ENCODE measurements at places on chromosomes 6 and 20.
A peak's percentile ranks its signal among the peaks of the same experiment; 100 is the strongest.

- no peak for DNase-seq
These were observed 23.3 kb downstream of the KCNK15 start for GRCh38 chr20:44768854-44769480.

DNA sequence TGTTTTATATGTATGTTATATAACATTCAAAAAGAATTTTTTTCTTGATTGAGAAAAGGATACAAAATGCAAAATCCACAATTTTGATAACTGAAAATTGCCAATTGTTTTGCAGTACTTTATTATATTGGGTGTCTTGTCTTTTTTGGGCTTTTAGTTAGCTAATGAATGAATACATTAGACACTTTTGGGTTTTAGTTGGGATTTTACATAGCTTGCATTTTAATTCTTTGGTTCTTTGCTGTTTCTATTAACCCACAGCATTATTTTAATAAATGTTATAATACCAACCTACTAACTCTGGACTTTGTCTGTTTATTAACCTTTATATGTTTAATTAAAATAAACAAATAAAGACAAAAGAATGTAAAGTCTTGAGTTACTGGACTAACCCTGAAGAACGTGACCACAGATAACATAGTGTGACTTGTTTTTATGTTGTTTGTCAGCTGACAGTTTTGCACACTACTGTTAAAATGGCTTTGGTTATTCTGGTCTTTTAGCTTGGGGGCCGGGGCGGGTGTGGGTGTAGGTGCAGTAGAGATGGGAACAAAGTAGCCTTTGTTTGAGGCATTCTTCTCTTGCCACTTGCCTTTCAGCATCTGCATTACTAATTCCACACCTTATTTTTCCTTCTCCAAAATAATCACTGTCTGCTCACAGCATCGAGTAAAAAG, 159.1 kb downstream of the QKI start:
- no peak for DNase-seq

DNA sequence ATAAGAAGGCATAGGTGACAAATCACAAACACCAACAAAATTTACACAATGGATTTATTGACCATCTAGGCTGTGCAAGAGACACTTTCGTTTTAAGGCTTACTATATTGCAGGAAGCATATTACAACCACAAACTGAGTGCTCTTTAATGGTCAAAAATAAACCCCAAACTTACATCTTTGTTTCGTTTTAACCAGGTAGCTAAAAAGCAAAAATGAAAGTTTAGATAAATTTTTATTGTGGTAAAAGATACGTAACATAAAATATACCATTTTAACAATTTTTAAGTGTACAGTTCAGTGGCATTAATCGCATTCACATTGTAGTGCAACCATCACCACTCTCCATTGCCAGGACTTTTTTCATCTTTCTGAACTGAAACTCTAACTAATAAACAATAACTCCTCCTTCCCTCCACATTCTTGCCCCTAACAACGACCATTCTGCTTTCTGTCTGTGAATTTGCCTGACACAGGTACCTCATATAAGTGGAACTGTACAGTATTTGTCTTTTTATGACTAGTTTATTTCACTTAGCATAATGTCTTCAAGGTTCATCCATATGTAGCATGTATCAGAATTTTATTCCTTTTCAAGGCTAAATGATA, 32.3 kb upstream of the DUSP22 start:
- DNase-seq, result no peak

DNA sequence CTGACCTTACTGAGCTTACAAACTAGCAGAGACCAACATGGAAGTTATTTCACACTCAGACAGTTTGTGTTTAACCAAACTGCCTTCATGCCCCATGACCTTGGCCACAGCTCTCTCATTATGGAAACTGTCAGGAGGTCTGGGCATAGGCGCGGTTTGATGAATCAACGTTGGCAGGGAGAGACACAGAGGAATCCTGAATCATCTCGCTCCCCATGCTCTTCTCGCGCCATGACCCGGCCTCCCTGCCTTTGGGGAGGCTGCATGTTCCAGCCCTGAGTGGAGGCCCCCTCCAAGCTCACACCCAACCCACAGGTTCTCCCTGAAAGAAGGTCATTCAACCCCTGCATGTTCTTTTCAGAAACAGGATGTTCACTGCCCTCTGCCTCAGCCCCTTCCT, 15.9 kb upstream of the GDAP1L1 start:
- DNase-seq, result no peak

GRCh38 chr6:124872361-124873065, 89.7 kb upstream of the RNF217 start:
- no peak for DNase-seq

DNA sequence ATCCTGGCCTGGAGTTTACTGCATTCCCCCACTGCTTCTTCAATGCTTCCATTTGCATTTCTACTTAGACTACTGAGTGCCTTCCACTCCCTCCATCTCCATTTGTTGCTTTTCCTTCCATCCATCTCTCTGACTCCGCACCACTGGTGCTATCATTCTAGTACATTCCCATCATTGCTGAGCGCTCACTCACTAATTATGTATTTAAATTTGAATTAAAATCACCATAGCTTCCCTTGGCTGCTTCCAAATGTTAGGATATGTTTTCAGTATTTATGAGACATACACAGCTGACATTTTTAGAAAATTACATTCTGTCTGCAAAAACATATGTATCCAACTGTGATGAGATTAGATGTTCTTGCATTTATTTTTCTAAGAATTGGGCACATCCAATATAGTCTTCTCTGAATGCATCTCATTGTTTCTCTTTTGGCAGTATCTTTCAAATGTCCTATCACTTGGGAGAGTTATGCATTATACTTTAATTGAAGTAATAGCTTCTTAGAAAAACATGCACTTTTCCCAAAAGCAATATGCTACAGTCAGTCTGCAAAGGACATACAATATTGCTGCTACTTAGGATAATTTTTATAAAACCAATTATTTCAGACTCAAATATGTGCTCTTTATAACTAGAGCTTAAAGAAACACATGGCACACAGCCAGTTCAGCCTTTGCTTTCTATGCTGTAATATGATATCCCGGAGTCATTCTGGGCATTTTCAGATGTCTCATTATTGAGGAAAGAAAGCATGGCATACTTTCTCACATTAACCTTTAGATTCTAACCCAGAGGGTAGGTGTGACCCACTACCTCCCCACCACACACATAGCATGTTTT, 12.1 kb upstream of the COL21A1 start:
- DNase-seq, result no peak

DNA sequence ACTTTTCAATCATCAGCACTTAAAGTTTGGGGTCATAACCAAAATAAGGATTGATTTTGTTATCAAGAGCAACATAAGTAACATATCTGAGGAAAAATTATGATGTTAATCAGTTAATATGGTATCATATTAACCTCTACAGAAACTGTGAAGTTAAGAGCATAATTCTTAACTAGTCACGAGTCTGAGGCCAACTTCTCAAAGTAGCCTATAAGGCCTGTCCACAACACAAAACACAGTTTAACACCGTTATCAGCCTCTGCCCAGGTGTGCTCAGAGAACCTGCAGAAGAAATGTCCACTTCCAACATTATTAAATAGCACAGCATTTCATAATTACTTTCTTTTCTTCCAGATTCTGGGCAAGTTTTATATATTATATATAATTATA, 1.1 kb downstream of the STX7 start:
- peak; percentile 46 for DNase-seq

DNA sequence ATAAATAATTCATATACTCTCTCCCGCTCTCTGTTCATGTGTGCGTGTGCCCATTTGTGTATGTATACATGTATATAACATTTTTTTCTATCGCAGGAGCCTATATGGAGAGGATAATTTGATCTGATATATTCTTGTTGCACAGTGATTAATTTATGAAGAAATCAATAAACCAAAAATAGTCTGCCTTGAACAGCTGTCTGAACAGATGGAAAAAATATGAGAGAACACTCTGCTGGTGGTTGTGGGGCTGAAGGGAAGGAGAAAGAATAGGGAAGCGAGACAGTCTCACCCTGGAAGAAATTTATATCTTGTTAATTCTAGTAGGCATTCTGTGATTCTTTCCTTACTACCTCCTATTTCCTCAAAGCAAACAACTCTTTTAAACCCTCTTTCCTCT, 96.6 kb upstream of the B3GAT2 start:
- no peak for DNase-seq

GRCh38 chr20:3563548-3564177, 92.8 kb downstream of the ATRN start:
- DNase-seq, result peak; percentile 56

DNA sequence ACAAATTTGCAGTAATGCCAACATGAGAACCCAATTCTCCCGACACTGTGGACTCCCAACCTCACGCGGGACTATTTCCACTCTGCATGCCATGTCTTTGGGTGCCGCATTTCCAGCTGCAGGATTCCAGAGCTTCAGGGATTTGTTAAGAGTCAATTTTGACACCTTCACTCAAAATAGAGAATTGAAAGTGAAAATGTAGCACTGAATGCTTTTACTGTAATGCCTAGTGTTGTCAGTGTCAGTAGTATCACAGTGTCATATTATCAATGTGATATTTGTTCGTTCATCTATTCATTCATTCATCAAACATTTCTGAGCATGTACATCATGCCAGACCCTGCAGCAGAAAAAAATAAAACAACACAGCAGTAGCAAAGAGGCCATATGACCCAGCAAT, 13.4 kb upstream of the FAM50B start:
- DNase-seq, result no peak

DNA sequence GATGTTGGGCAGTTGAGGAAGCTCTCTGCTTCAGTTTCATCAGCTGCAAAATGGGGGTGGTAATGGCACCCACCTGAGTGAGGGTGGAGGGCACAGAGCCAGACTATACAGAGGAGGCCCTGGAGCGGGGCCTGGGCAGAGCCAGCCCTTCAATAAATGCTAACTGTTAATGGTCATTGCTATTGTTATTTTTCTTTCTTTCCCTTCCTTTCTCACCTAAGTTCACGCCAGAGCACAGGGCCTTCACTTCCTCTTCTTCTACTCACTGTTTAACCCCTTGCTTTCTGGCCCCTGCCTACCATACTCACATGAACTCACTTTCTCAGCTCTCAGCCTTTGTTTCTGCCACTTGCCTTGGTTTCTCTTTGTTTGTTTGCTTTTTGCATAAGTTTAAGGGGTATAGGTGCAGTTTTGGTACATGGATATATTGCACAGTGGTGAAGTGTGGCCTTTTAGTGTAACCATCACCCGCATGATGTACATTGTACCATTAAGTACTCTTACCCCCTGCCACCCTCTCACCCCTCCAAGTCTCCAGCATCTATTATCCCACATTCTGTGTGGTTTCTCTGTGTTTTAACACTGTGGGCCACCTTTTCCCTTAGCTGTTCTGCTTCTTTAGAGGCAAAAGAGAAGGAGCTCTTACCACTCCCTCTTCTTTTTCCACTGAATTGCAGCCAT, 7.5 kb upstream of the RREB1 start:
- no peak for DNase-seq

DNA sequence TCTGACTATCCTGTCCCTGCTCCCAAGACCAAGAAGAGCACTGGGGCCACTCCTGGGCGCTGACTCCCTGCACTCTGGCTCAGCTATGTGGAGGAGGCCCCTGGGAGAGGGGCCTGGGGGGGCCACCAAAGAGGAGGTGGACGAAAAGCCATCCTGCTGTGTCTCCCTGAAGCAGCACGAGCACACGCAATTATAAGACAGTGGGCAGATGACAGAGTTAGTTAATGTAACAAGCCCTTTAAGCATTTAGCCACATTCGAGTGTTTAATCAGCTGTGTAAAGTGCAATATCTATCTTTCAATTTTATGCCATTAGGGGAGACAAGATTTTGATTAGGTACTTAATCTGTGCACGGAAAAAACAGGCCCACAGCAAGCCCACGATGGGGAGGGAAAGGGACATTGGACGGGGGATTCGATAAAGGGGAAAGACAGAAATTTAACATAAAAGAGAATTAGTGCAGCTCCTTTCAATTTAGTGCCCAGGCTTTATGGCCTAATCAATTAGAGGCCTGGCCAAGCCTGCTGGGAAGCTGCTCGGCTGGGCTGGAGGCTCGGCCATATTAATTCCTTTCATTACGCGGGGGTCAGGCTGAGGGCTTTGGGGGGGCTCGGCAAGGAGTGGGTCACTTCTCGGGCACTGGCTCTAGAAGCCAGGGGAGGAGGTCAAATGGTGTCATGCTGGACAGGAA, 286.2 kb downstream of the DHX35 start:
- DNase-seq, result no peak

GRCh38 chr6:136927292-136927691, 5.2 kb downstream of the SLC35D3 start:
- DNase-seq, result peak; percentile 44

DNA sequence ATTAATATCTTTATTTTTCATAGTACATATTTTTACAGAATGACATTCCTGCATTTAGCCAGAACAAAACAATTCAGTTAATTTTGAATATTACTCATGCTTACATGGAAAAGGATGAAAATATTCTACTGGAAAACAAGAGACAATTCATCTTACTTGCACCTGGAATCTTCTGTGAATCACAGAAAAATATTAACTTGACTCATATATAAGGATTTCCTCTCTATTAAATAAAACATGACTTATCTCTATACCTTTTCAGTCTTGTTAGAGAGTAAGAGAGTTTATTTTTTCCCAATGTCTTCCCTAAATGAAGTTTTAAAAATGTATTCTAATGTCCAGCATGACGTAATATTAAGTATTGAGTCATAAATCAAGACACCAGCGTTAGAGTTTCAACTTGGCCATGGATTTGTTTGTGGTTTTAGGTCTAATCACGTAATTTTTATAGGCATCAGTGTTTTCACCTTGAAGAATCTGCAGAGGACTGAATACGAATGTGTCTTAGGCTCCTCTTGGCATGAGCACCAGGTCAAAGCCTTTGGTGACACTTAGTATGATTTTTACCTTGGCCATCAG, 445.1 kb upstream of the JAG1 start:
- no peak for DNase-seq

DNA sequence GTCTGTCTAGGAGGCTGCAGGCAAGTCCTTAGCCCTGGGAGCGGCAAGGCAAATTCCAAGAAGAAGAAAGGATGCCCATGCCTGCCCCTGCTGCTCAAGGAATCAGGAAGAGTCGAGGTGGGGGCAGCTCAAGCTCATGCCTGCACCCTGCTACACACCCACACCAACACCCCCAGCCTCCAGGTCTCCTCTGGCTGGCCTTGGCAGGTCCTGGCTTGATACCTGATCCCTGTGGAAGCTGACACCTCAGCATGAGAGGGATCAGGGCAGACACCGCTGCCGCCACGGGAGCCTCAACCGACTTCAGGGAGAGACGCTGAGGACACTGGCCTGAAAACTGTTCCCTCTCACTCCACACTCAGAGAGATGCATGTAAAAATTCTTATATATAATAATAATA, 35.5 kb upstream of the MAFB start:
- DNase-seq, result no peak

- DNase-seq, result peak; percentile 17
These were observed 103.1 kb downstream of the DST start for GRCh38 chr6:56539527-56540105.

- DNase-seq, result no peak
These were observed 4.3 kb downstream of the GFRA4 start for GRCh38 chr20:3658716-3659491.
